ENCODE measurements at places on chromosomes 12 and 14. TPM values are rescaled to one million over a fixed set of nuclear protein-coding genes. Genes with fewer than 3 reads are reported as not detected.
A peak's percentile ranks its signal among the peaks of the same experiment; 100 is the strongest.

DNA sequence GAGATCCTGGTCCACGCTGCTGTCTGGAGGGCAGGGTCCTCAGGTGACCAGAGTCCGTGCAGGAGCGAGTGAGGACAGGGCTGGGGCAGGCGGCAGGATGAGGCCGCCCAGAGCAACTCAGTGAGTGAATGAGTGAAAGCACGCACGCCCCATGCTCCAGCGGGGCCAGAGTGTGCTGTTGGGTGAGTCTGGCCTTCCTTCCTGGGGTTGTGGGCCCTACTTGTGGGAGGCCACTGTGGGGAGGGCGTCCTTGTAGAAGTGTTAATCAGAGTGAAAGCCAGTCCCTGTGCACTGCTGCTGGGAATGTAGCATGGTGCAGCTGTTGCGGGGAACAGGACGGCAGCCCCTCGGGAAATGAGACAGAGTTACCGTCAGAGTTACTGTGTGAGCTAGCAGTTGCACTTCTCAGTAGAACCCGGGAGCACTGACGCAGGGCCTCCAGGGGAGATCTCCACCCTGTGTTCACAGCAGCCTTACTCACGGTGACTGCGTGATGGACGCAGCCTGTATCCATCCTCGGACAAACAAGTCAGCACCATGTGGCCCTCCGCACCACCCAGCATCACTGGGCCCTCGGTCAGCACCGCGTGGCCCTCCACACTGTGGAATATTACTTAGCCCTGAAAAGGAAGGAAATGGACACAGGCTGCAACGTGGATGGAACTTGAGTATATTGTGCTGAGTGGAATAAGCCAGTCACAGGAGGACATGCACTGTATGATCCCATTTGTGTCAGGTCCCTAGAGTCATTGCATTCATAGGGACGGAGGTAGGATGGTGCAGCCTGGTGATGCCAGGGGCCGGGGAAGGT is 22.1 kb downstream of the PACS2 start:
- H3K4me1 ChIP-seq = no peaks in the 10 kb centered on the region
- H3K4me3 ChIP-seq = no peak overlapping the region
- no peaks in the 10 kb centered on the region for H3K27me3 ChIP-seq
- no peak for DNase-seq
- no peaks in the 10 kb centered on the region for H3K36me3 ChIP-seq

Gene CYP27B1
- total RNA-seq = 0.14 TPM

- H3K4me3 ChIP-seq = peak overlapping the region; percentile 22
- no peaks in the 10 kb centered on the region for H3K4me1 ChIP-seq
- DNase-seq = peak; percentile 89
- H3K27ac ChIP-seq = no peak overlapping the region
- no peaks in the 10 kb centered on the region for H3K36me3 ChIP-seq
- H3K27me3 ChIP-seq = no peaks in the 10 kb centered on the region
These were observed 77.4 kb downstream of the SCARB1 start for GRCh38 chr12:124786061-124786964.

GRCh38 chr14:77660754-77661153 is 44.3 kb upstream of the SPTLC2 start:
- H3K27ac ChIP-seq = no peak overlapping the region
- DNase-seq = no peak
- no peak overlapping the region for H3K4me3 ChIP-seq
- H3K36me3 ChIP-seq = no peaks in the 10 kb centered on the region
- no peaks in the 10 kb centered on the region for H3K27me3 ChIP-seq

Gene MYF6
- total RNA-seq = not detected

GRCh38 chr12:53097207-53097563 is 282 bp upstream of the IGFBP6 start:
- H3K27ac ChIP-seq = peak overlapping the region; percentile 71
- peak overlapping the region; percentile 44 for H3K4me3 ChIP-seq
- H3K36me3 ChIP-seq = no peaks in the 10 kb centered on the region
- no peak for DNase-seq
- peaks cover 5% of the 10 kb centered on the region for H3K4me1 ChIP-seq

DNA sequence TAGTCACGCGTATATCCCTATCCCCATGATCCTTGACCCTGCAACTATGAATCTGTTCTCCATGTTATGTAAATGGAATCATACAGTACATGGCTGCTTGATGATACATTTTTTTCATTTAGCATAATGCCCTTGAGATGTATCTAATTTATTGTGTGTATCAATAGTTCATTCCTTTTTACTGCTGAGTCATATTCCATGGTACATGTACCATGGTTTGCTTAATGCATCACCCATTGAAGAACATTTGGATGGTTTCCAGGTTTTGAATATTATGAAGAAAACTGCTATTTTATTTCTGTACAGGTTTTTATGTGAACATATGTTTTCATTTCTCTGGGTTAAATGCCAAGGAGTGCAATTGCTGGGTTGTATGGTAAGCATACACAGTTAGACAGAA is 4.0 kb upstream of the RNASE10 start:
- no peaks in the 10 kb centered on the region for H3K36me3 ChIP-seq
- H3K27me3 ChIP-seq = no peaks in the 10 kb centered on the region
- no peak for DNase-seq
- H3K27ac ChIP-seq = no peak overlapping the region
- no peak overlapping the region for H3K4me3 ChIP-seq

GRCh38 chr12:6959058-6959804 is 8.1 kb downstream of the PTPN6 start:
- H3K27ac ChIP-seq = peak overlapping the region; percentile 26
- peaks cover 6% of the 10 kb centered on the region for H3K4me1 ChIP-seq
- DNase-seq = no peak
- no peak overlapping the region for H3K4me3 ChIP-seq

- no peaks in the 10 kb centered on the region for H3K36me3 ChIP-seq
- no peaks in the 10 kb centered on the region for H3K27me3 ChIP-seq
- no peaks in the 10 kb centered on the region for H3K4me1 ChIP-seq
- H3K27ac ChIP-seq = no peak overlapping the region
- no peak overlapping the region for H3K4me3 ChIP-seq
- no peak for DNase-seq
These were observed 314.9 kb downstream of the SSPN start for GRCh38 chr12:26510354-26510674.

GRCh38 chr12:29990971-29991370 is 207.2 kb upstream of the TMTC1 start:
- no peak overlapping the region for H3K4me3 ChIP-seq
- H3K36me3 ChIP-seq = no peaks in the 10 kb centered on the region
- no peaks in the 10 kb centered on the region for H3K27me3 ChIP-seq
- H3K4me1 ChIP-seq = no peaks in the 10 kb centered on the region
- no peak overlapping the region for H3K27ac ChIP-seq
- DNase-seq = no peak

- no peaks in the 10 kb centered on the region for H3K36me3 ChIP-seq
- no peak overlapping the region for H3K4me3 ChIP-seq
- H3K4me1 ChIP-seq = no peaks in the 10 kb centered on the region
These were observed 93.6 kb downstream of the KCNK10 start for GRCh38 chr14:88229428-88229827.

- no peak overlapping the region for H3K4me3 ChIP-seq
- H3K27ac ChIP-seq = no peak overlapping the region
- no peaks in the 10 kb centered on the region for H3K27me3 ChIP-seq
- no peaks in the 10 kb centered on the region for H3K36me3 ChIP-seq
These were observed 50.1 kb downstream of the SLC25A21 start for GRCh38 chr14:37122288-37122687.

Gene HOXC4
- not detected for total RNA-seq

- H3K27ac ChIP-seq = no peak overlapping the region
- no peaks in the 10 kb centered on the region for H3K36me3 ChIP-seq
- no peak overlapping the region for H3K4me3 ChIP-seq
These were observed 111.4 kb downstream of the TTC7B start for GRCh38 chr14:90704738-90705392.
